ENCODE measurements at places on chromosomes 4 and X.

DNA sequence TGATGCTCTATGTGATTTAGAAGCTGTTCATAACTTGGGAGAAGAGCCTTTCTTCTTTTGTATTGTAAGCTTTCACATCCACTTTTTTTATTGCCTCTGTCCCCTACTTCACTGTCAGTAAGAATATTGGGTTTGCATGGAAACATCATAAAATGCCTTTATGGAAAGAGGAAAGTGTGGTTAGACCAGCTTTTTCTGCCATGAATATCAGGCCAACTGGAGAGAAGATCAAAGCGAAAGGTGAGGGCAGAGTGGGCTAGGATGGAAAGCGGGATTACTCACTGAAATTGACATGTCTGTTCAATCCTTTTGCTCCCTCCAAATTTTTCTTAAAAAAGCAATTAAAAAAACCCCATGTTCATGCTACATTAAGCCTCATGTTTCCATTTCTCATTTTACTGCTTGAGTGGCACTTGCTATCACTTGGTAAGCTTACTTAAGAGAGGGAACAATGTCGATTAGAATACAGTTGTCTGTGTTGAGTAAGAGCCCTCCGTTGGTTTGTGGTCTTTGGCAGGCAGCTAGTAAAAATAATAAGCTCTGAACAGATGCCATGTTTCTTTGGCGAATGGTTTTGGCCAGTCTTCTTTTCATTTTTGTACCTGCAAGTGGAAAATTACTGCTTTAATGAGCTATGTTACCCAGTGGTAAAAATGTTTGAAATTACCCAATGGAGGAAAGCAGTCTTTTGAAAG, 35.9 kb downstream of the SUPT20HL1 start:
- no peak for DNase-seq

GRCh38 chr4:76712564-76712963, 185.4 kb downstream of the SOWAHB start:
- DNase-seq, result no peak

DNA sequence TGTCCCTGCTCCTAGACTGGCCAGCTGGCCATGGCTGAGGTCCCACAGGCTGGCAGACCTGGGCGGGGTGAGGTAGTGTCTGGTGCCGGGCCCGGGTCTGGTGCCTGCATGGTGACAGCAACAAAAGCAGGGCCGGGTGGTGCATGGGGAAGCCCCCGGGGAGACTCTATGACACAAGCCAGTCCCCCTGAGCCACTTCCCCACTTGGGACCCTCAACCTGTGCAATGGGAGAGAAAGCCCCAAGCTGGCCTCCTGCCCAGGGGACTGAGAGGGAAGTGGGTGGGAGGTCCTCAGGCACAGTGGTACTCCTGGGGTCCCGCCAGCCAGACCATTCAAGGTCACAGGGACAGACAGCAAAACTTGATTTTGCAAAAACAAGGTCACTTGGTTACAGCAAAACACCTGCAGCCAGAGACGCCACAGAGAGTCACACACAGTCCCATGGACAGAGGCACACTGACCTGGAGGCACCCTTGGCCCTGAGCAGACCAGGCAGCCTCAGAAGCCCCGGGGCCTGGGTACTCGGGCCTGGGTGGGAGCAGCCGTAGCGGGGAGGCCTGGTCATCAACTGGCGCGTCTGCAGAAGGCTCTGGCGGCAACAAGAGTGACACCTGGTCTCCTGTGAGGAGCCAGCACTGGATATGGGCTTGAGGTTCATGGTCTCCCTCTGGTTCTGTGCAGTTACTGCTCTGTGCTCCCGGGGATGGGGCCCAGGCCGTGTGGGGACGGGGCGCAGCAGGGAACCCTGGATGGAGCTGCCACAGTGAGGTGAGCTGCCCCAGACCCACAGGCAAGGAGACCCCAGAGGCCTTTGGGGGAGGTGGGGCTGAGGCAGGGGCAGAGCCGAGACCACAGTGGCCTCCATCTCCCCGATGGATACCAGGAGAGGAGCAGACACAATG, 60.6 kb downstream of the HTRA3 start:
- DNase-seq, result peak; percentile 9

DNA sequence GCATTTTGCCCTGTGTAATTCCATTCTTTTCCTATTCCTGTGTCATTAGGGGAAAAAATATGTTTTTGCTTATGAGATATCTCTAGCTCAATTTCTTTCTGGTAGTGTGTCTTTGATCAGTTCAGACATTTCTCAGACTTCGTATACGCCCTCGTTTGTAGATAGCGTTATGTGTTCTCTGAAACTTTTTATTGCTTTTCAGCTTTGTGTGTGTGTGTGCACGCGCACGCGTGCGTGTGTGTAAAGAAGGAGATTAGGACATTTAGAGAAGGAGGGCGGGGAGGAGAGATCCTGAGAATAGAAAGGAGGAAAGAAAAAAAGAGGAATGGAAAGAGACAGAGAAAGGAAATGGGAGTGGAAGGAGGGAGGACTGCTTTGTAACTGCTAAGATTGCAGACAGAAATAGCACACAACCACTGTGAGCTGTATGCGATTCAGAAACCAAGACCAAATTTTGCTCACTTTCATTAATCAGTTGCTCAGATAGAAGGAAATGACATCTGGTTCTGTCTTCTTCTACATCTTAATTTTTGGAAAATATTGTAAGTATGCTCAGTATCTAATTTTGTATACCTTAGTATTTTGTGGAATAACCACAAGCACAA, at the start of gene RXFP1:
TSS of gene RXFP1 (plus strand) at position 399 of the 605 bp plus-strand sequence. CDS start at position 494, 95 bp downstream.
- no peak for DNase-seq

All from head of caudate nucleus (tissue), 42 donors.